Hepatocyte (in vitro differentiated cells): ENCODE measurements at places on chromosomes 2 and 18. TPM values are rescaled to one million over a fixed set of nuclear protein-coding genes. Genes with fewer than 3 reads are reported as not detected.

GRCh38 chr2:27126252-27126710 is 2.7 kb downstream of the ABHD1 start:
- no peak for DNase-seq
- no peak overlapping the region for H3K4me3 ChIP-seq
- H3K36me3 ChIP-seq: no peaks in the 10 kb centered on the region
- no peak overlapping the region for H3K27ac ChIP-seq
- H3K27me3 ChIP-seq: peaks cover 15% of the 10 kb centered on the region
- H3K4me1 ChIP-seq: no peaks in the 10 kb centered on the region

The PLEK gene
- 0.08 and 0.93 TPM in 2 replicates for total RNA-seq

The ERMN gene
- total RNA-seq: 0.07 and 0.80 TPM in 2 replicates

GRCh38 chr18:10896851-10897250 is 252.5 kb downstream of the PIEZO2 start:
- no peak overlapping the region for H3K4me3 ChIP-seq
- H3K36me3 ChIP-seq: no peaks in the 10 kb centered on the region
- H3K27me3 ChIP-seq: no peaks in the 10 kb centered on the region
- DNase-seq: no peak

The C2orf66 gene
- 0.07 TPM in 1 of 2 replicates, not detected in the other for total RNA-seq

The CDH19 gene
- not detected in 2 replicates for total RNA-seq
